ENCODE measurements at places on chromosomes 12 and 14.

GRCh38 chr14:31927348-31927832 lies 149.7 kb upstream of the ARHGAP5 start:
- DNase-seq: no peak

- no peak for DNase-seq
These were observed 274.2 kb downstream of the TTC6 start for GRCh38 chr14:37869633-37870032.

- no peak for DNase-seq
These were observed 6.0 kb downstream of the FAR2 start for GRCh38 chr12:29155079-29155478.

DNA sequence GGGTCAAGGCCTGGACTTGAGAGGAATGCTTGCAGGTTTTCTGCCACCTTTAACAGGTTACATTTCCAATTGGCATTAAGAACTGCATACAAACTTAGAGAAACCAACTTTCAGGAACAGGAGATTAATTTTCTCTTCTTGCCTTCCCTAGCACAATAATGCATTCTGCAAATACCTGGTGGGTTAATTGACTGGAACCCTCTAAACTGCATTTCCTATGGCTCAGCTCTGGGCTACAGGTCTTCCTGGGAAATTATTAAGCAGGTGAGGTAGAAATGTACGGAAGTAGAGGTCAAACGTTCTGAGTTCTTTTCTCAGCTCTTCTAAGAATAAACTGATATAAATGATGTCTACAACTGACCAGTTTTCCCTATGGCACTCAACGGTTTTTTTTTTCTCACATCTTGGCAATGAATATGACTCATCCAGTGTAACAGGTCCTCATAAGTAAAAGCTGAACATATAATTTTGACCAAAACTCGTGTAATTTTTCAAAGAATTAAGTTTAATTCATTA lies 144.9 kb upstream of the PELI2 start:
- DNase-seq: no peak

- no peak for DNase-seq
These were observed 20.9 kb downstream of the FBXW8 start for GRCh38 chr12:116931665-116932064.

Measured in NCI-H524 treated with DMSO at 0.1 percent for 48 hours (cell line).